ENCODE measurements at places on chromosomes 6 and 20.

DNA sequence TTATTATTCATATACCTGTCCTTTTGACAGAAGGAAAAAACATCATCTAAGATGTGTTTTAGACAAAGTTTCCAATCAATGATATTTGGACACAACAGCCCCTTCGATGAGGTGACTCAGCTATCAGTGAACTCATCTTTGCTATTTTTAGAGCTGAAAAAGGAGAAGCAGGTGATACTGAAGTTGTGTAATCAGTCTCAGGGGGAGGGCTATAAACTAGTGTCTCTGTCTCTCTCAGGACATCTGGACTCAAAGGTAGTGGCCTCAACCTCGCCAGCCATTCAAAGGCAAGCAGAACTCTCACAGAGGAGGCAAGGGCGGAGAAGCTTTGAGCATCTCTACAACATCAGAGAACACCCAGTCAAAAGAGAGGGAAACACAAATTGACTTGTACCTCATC lies 135.4 kb downstream of the BFSP1 start:
- H3K36me3 ChIP-seq = no peaks in the 10 kb centered on the region
- peaks cover 10% of the 10 kb centered on the region for H3K27me3 ChIP-seq
- DNase-seq = no peak
- no peak overlapping the region for H3K27ac ChIP-seq
- H3K4me1 ChIP-seq = no peaks in the 10 kb centered on the region
- no peak overlapping the region for H3K4me3 ChIP-seq

DNA sequence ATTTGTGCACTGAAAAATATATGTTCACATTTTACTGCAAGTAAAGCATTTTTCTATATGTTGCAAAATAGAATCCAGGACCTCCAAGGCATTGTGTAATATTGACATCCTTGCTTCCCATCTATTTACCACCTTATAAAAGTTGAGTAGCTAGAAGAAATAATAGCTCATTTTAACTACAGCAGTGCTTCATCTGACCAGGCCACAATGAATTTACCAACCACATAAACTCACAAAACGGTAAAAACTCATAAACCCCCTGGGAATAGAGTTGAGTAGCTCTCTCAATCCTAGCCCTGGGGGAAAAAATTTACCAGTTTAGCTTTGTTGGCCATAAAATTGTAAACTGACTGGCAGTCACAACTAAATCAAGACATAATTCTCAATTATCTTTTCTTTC lies 3.9 kb downstream of the ATXN1 start:
- no peak for DNase-seq
- H3K27me3 ChIP-seq = no peaks in the 10 kb centered on the region
- H3K4me3 ChIP-seq = no peak overlapping the region
- H3K36me3 ChIP-seq = peaks cover 40% of the 10 kb centered on the region

DNA sequence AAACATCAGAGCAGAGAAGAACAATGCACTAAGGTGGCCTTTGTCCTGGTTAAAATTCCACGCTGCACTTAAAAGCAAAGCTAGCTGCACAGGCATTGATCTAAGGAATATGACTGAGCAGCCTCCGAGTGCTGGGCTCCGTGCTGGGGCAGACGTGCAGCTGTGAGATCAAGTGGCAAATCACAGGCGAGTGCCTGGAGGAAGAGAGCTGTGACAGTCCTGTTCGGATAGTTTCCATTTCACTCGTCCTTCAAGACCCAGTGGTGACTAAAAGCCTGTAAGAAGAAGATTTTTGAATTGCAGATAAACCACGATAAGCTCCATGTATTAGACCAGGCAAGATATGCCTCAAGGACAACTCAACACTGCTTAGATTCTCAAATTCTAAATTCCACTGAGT lies 247.9 kb downstream of the ANKRD60 start:
- DNase-seq = no peak
- no peaks in the 10 kb centered on the region for H3K4me1 ChIP-seq
- H3K27ac ChIP-seq = no peak overlapping the region
- no peaks in the 10 kb centered on the region for H3K36me3 ChIP-seq

DNA sequence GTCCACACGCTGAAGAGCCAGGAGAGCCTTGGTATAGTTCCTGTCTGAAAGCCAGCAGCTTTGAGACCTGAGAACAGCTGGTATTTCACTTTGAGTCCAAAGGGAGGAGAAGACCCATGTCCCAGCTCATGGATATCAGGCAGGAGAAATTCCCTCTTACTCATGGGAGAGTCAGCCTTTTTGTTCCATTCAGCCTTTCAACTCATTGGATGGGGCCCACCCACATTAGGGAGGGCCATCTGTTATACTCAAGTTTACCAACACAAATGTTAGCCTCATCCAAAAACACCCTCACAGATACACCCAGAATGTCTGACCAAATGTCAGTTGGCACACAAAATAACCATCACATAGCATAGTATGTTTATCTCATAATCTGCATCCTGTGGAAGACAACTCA lies 80.1 kb downstream of the GMDS start:
- no peak overlapping the region for H3K27ac ChIP-seq
- H3K4me3 ChIP-seq = no peak overlapping the region
- H3K4me1 ChIP-seq = peaks cover 14% of the 10 kb centered on the region
- peaks cover 4% of the 10 kb centered on the region for H3K36me3 ChIP-seq
- no peak for DNase-seq

Measured in activated CD4-positive, alpha-beta T cell treated with anti-CD3 and anti-CD28 coated beads, Interleukin-2, amount 10 ng/mL, durations not matched to agents 7 days and 5 days (primary cell).